ACHN (cell line): ENCODE measurements at places on chromosomes 3 and 15.

- DNase-seq: no peak
Measured at GRCh38 chr3:8387571-8387970, 114.1 kb upstream of the LMCD1 start.

DNA sequence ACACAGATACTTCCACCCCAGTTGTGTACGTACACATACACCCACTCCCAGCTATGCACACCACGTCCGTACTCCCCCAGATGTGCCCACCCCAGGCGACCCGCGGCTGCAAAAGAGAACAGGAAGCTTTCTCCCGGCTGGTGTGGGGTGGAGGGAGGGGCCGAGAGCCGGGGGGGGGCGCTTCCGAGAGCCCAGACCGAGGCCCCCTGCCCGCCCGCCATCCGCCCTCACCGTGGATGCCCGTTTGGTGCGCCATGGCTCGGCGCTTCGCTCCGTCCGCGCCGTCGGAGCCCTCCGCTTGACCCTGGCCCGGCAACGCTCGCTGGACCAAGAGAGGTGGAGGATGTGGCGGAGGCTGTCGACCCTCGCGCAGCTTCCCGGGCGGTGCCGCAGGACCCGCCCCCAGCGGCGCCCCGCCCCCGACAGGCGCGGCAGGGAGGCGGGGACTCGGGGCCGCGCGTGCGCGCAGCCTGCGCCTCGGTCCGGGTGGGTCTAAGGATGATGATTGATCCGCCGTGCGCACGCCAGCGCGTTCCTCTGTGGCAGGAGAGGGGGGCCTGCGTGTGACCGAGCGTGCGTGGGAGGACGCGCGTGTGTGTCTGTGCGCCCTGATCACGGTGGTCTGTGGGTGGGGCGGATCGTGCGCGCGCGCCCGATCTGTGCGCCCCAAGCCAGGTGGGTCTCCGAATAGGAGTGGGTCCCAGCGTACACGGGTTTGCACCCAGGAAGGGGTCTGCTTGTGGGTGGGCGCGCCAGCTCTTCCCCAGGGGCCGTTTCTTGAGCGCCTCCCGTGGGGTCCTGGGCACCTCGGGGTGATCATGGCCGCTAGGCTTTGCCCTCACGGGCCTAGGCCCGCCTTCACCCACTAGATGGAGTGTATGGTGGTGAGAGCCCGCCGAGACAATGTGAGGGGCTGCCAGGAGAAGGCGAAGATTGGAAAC, at the start of gene TWF2:
TWF2 (minus strand) TSS at position 398 of the 941 bp plus-strand sequence; CDS start at position 256, 142 bp downstream.
- peak; percentile 78 for DNase-seq

- peak; percentile 33 for DNase-seq
Measured at GRCh38 chr3:61589856-61590255, 28.5 kb downstream of the PTPRG start.

GRCh38 chr3:61323094-61323493, 71.8 kb upstream of the FHIT start:
- no peak for DNase-seq

- no peak for DNase-seq
Measured at GRCh38 chr15:95394186-95395067, 936.1 kb upstream of the NR2F2 start.

GRCh38 chr3:111577798-111578685, 17.1 kb downstream of the ZBED2 start:
- peak; percentile 83 for DNase-seq
